Left lung (tissue), 14 donors: ENCODE measurements at places on chromosomes 1 and 21. TPM values are rescaled to one million over a fixed set of nuclear protein-coding genes. Genes with fewer than 3 reads are reported as not detected.

PLA2G2D gene
- polyA plus RNA-seq, result 0.11 TPM

MNDA gene
- polyA plus RNA-seq, result 5.1 TPM

HAO2 gene
- 0.64 TPM for polyA plus RNA-seq

XCL1 gene
- polyA plus RNA-seq, result 0.36 TPM

GSTM2 gene
- 234 TPM for polyA plus RNA-seq

SLC35D1 gene
- polyA plus RNA-seq, result 10.2 TPM

DNA sequence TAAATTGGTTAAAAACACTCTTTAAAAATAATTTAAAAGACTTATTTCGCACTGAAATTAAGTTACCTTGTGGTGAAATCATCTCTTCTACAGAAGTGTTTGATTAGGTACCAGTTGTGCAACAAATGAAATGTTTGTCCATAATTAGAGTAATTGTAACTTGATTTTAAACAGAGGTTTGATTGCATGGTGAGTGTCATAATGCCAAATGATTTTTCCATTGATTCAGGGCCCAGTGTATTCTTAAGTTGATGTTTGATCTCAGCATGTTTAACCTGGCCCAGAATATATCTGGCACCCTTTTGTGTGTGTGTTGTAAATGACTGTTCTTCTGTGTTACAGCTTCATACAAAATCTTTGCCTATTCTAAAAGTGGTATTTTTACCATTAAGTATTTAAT lies 28.5 kb downstream of the LRRC8B start:
- no peak for DNase-seq

DNA sequence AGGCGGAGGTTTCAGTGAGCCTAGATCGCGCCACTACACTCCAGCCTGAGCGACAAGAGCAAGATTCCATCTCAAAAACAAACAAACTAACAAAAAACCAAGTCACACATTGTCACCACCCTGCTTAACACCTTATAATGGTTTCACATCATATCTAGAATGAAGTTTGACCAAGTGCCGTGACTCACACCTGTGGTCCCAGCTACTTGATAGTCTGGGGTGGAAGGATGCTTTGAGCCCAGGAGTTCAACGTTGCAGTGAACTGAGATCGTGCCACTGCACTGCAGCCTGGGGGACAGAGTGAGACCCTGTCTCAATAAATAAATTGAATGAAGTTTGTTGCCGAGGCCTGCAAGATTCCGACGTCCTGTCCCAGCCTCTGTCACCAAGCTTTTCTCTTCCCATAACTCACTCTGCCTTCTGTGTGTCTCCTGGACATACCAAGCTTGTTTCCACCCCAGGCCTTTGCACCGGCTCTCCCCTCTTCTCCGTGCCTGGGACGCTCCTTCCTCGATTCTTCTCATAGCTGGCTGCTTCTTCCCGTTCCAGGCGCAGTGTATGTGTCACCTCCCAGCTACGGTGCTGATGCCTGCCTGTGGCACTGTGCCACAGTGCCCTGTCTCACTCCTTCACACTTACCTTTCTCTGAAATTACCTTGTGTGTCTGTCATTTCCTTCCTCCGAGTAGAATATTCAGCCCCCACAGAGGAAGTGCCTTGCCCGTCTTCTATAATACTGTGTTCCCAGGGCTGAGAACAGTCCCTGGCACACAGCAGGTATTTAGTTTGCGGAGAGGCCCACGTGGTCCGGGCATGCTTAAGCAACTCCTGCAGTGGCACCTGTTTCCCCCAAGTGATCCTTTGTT lies 3.8 kb upstream of the SELENON start:
- DNase-seq, result no peak

- no peak for DNase-seq
These were observed 84.3 kb downstream of the PTPN14 start for GRCh38 chr1:214467078-214467585.

- no peak for DNase-seq
These were observed 35.6 kb upstream of the POU2F1 start for GRCh38 chr1:167185062-167185461.

DNA sequence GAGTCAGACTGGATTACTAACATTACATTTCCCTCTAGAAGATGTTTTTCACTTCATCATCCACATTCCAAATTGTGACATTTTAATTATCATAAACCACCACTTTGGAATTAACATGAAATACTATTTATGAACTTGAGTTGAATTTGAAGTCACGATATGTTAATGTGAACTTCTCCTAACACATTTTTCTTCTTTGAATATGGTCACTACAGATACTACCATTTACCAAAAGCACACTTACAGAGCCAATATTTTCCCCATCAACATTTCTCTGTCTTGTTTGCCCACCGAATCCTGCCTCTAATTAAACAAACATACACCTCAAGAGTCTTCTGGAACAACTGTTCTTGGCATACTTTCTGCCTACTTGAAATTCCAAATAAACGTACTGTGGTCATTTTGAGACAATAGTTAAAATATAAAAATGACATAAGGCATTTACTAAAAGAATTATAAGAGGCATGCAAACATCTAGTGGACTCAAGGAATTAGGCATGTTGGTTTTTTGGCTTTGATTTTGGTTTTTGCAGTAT lies 177.4 kb downstream of the AKT3 start:
- DNase-seq, result no peak

GRCh38 chr1:41616563-41616962 lies 132.1 kb upstream of the EDN2 start:
- no peak for DNase-seq

GRCh38 chr1:62467092-62467491 lies 30.2 kb downstream of the USP1 start:
- DNase-seq, result no peak

GRCh38 chr1:55402142-55402541 lies 187.0 kb upstream of the USP24 start:
- no peak for DNase-seq

DNA sequence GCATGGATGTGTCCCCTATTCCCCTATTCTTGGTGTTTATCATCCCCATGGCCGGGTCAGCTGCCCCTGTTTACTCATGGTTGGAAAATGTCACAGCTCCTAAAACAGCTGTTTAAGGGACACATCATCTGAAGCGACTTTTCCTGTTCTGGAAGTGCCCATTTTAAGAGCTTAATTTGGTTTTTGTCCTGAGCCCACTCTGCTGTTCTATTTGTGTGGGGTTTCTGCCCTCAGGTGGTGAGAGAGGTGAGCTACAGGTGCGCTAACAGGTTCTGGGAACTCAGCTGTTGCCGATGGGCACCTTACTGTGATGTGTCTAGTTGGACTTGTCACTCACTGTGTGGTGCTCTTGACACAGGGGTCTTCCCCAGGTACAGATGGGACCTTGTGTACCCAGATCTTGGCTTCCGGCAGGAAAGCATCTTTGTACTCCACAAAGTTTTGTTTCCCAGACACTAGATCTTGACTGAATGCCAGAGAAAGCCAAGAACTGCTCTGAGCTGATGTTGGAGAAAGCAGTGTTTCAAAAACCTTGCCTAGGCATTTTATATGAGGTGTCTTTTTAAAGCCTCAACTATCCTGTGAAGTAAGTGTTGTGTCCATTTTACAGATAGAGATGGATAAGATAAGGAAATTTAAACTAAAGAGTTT lies 59.0 kb upstream of the CD1D start:
- DNase-seq, result no peak

DNA sequence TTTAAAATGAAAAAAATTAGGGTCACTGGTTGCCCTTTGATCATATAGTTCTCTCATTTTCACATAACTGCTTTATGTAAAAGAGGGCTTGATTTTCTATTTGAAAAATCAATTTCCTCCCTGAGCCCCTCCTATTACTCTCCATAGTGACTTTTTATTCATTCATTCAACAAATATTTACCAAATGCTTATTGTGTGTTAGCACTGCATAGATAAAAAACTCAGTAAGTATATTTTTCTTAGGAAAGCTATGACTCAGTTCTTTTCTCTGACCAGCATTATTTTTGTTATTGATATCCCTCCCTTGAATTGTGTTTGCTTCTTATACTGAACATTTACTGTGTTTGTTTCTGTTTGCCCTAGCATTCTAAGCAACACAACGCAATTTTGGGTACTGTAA lies 59.8 kb downstream of the NTNG1 start:
- no peak for DNase-seq

GRCh38 chr21:45316871-45317397 lies 29.2 kb upstream of the POFUT2 start:
- no peak for DNase-seq
